ENCODE measurements at places on chromosomes 7 and 10.

GRCh38 chr10:127027786-127028185 lies 122.6 kb downstream of the DOCK1 start:
- DNase-seq = no peak

GRCh38 chr10:33423154-33423529 lies 88.7 kb upstream of the NRP1 start:
- DNase-seq = no peak

- DNase-seq = no peak
Measured at GRCh38 chr10:36380538-36380937, 738.4 kb upstream of the FZD8 start.

DNA sequence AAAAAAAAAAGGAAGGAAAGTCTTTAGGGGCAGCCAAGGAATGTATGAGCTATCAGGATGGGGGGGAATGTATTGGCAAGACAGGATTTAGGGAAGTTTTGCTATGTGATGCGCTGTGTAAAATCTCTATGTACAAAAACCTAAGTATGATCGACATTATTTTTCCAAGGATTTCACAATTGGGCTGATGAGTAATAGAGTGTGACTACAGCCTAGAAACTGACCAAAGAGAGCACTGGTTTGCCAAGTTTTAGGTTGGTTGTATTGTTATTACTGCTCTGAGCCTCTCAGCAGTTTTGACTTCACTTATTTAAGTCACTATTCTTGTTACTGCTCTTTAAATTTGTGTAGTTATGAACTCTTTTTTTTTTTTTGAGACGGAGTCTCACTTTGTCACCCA lies 107.3 kb downstream of the NRCAM start:
- no peak for DNase-seq

DNA sequence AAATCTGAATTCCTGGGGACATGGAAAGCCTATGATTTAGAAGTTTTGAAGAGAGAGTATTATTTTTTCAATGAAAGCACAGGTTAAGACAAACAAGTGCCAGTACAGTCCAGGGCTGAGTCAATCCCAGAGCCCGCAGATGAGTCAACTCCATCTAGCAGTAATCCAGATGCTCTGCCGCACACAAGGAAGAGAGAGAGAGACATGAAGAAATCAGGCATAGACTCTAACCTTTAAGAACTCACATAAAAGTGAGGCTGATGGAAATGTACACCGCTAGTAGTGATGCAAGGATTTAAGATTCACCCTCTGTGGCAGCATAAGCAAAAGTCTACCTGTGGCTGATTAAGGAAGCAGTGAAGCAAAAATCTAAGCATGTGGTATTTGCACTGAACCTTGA lies 651.5 kb downstream of the TNS3 start:
- no peak for DNase-seq

- no peak for DNase-seq
Measured at GRCh38 chr10:96416643-96417042, 57.8 kb upstream of the OPALIN start.

DNA sequence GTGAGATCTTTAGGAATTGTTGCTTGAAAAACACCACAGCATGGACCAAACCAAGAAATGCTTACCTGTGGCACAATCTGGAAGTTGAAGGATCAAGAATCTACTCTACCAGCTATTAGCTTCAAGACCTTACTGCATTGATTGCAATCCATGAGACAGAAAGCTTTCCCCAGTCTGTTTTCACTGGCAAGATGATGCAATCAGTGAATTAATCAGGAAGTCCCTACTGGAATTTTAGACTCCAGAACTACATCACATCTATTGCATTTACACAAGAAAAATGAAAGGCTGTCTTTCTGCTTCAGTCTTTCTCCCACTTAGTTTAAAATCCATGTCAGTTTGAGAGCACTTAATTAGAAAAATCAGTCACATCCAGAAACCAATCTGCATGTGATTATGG lies 191.7 kb downstream of the TFEC start:
- DNase-seq = no peak

DNA sequence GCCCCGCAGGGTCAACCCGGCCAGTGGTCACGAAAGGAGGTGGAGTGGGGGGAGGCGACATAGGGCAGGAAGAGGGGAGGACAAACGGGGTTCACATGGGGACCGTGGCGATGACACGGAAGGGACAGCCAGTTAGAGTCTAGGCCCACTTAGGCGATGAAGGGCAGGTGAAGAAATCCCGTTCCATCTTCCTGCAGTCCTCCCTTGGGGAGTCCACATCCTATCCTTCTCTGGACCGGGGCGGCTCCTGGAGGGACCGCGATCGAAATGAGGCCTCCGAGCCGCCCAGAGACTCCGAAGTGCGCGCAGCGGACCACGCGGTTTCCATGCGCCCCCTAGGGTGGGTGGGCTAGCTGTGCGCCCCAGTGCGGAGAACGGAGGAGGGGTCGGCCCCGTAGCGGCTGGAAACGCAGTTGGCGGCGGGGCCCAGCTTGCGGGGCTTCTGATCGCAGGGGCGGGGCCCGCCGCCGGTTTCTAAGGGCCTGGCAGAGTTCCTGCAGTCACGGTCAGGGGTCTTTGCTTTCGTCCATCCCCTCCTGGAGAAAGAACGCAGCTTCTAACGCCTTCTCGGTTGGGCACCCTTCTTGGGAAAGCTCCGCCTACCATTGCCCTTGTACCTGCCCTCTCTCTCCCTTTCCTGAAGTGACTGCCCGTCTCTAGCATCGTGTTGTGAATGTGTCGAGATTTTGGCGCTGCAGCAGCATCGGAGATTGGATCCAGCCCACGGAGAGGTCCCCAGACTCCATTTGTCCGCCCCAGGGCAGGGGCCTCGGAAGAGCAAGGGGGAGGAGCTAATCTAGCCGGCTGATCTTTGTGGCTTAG lies 17.9 kb upstream of the TMEM225B start:
- DNase-seq = peak; percentile 65

DNA sequence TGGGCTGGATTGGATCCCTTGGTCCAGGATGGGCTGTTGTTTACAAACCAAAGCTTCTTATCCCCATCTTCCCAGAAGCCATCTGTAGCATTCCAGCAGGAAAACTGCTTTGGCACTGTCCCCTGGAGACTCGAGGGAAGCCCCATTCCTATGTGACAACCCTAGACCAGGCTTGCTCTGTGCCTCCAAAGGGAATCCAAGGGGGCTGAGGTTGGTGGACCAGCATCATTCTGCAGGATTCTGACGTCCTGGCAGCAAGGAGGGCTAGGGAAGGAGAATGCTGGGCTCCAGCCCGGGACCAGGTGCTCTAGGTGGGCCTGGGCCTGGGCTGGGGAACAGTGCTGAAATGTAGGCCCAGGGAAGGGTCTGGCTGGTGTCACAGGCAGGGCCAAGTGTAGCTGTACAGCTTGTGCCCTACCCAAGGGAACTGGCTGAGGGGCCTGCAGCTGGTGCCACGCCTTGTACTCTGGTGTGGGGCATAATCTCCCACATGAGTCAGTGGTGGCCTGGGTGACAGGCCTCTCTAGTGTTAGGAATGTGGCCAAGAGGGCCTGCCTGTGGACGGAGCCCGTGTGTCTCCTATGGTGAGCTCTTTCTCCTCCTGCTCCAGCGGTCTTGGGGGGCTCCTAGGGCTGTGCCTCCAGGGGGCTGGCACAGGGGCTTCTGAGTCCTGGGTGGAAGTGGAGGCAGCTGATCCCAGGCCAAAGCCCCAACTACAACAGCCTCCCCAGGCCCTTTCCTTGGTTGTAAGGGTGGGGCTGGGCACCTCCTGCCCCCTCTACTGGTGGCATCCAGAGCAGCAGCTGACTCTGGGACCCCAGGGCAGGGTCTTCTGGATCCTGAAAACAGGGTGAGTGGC lies 25.2 kb downstream of the TRIM8 start:
- no peak for DNase-seq

GRCh38 chr7:95467912-95468607 lies 17.7 kb upstream of the ASB4 start:
- no peak for DNase-seq

DNA sequence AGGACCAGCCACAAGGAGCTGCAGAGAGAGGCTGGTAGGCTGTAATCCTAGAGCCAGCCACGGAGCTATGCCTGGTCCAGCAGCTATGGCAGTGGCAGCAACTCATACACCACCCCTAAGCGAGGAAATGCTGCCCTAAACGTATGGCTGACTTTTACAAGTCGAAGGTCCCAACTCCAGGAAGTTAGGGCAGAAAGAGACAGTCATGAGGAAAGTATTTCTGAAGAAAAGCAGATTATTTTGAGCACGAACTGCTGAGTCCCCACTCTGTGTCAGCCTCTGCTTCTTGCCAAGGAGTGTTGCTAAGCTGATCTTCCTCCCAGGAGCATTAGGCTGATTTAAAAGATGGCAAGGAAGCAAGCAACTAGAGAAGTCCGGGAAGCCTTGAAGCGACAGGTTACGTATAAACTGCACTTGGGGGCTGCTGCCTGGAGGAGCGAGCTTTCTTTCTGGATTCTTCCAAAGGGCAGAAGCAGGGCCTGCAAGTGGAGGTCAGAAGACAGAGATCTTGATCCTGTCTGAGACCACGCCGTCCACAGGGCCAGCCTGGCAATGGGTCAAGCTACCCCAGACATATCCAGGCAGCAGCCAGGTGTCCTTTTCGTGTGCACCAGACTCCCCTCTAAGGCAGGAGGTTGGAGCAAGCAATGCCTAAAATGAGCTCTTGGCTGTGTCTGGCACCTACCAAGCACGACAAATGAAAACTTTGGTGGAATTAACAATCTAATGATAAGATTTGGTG lies 39.4 kb downstream of the PLXNA4 start:
- DNase-seq = no peak

GRCh38 chr10:131082991-131083481 lies 228.5 kb downstream of the TCERG1L start:
- no peak for DNase-seq
